ENCODE measurements at places on chromosomes 3 and 15.
A peak's percentile ranks its signal among the peaks of the same experiment; 100 is the strongest.

- no peak for DNase-seq
Measured at GRCh38 chr3:50297384-50297775, 1.8 kb downstream of the HYAL3 start.

DNA sequence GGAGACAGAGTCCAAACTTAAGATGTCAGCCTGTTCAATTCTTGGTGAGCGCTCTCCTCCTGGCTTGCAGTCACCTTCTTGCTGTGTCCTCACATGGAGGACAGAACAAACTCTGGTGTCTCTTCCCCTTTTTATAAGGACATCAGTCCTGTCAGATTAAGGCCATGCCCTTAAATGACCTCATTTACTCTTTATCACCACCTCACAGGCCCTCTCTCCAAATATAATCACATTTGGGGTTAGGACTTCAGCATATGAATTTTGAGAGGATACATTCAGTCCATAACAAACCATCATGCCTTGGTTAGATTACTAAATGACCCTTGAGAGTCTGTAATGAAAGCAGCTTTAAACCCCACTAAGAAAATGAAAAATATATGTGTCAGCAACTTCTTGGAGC, 175.2 kb downstream of the TAFA4 start:
- no peak for DNase-seq

- peak; percentile 84 for DNase-seq
Measured at GRCh38 chr15:73608941-73609340, 24.2 kb downstream of the NPTN start.

DNA sequence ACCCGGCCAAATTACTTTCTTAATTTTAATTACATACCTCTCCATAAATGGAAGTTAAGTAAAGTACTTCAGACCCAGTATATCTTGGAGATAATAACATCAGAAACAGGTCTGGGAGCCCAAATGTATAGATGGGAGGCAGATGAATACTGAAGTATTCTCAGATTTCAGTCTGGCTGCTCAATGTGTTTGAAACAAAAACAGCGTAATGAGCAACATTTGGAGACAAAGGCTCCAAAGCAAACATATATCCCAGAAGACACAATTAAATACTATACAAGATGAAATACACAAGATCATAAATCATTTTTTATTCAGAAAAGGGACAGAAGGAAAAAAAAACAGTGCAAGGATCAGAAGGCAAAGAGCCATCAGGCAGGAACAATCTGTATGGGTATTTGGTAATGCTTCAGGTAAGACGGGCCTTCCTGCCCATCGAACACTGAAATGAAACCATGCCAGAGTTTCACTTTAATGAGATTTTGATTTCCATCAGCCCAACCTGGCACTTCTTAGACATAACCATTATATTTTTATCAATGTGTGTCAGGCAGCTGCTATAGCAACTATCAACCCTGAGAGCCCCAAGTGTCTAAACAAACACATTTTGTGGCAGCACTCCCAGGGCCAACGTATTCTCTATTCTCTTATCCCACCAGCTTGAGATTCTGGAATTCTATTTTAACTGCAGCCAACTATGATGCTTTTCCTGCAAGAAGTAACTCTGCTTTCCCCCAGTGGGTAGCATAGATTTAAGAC, 210.8 kb downstream of the STT3B start:
- no peak for DNase-seq

- DNase-seq, result no peak
Measured at GRCh38 chr3:72629191-72629631, 219.0 kb downstream of the SHQ1 start.

- DNase-seq, result peak; percentile 71
Measured at GRCh38 chr3:45597171-45597570, 2.6 kb downstream of the LIMD1 start.

GRCh38 chr3:126285369-126285768, 71.8 kb downstream of the KLF15 start:
- no peak for DNase-seq

- DNase-seq, result no peak
Measured at GRCh38 chr15:62124176-62124972, 40.7 kb downstream of the C2CD4B start.

- DNase-seq, result no peak
Measured at GRCh38 chr15:80202016-80202315, 49.2 kb downstream of the FAH start.

GRCh38 chr3:156413293-156413892, 141.5 kb downstream of the SSR3 start:
- DNase-seq, result no peak
